Activated T-helper 2 cell treated with anti-CD3 and anti-CD28 coated beads, Interferon-gamma antibody, Interleukin-2, Interleukin-4, amounts not matched to agents 10 μg/mL and 5 μg/mL and 100 μg/mL, durations not matched to agents 14 hours and 24 hours and 36 hours (primary cell): ENCODE measurements at places on chromosomes 1 and 21.

DNA sequence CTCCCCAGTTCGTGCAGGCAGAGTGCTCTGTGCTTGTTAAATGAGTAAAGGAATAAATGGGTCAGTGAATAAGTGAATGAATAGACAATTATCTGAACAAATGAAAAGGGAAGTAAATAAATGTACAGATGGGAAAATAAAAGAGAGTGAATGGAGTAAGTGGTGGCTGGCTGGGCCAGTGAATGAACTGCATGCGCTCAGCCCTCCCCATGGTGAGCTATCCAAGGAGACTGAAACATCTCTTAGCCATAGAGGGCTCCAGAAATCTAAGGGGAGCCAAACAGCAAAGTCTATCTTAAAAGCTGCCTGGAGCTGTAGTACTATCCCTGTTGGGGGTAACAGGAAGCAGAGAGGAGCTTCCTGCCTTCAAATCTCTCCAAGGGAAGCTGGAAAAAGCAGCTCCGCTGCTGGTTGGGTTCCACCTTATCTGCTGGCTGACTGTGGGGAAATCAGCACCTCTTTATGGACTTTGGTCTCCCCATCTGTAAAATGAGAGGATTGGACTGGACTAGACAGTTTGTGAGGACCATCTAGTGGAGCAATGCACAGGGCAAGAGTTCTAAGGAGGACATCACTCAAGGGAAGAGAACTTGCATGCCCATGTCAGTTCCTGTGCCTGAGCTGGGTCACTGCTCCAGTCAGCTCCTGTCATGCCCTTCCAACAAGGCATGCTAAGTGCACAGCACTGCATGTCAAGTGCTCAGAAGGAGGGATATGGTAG is 77.9 kb downstream of the TRABD2B start:
- no peaks in the 10 kb centered on the region for H3K36me3 ChIP-seq
- H3K4me3 ChIP-seq: no peak overlapping the region
- H3K4me1 ChIP-seq: no peaks in the 10 kb centered on the region
- no peak overlapping the region for H3K27ac ChIP-seq

DNA sequence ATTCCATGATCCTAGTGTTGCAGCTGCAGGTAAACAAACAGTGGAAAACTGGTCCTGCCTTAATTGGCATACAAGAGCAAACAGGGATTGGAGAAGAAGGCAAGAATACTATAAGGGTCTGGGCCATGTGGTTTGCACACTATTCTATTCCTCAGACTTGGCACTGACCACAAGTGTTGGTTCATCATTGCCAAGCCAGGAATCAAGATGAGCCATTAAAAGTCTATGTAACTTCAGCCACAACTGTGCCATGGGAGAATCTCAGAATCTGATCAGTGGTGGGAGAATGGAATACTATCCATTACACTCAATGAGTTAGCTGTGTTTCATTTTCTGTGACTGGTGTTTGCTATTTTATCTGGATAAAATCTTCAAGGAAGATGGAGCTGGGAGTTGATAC is 26.2 kb upstream of the FCER1A start:
- H3K36me3 ChIP-seq: no peaks in the 10 kb centered on the region
- no peak for DNase-seq
- no peak overlapping the region for H3K27ac ChIP-seq
- no peaks in the 10 kb centered on the region for H3K4me1 ChIP-seq
- H3K4me3 ChIP-seq: no peak overlapping the region
- no peaks in the 10 kb centered on the region for H3K27me3 ChIP-seq

DNA sequence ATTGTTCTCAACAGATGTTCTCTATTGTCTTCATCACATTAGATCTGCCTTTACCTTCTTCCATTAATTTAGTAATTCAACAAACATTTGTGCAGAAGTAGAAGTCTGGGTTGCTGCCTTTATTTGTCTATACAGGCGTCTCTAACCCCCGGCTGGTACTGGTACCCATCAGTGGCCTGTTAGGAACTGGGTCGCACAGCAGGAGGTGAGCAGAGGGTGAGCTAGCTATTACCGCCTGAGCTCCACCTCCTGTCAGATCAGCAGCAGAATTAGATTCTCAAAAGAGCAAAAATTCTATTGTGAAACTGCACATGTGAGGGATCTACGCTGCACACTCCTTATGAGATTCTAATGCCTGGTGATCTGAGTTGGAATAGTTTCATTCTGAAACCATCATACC is 12.9 kb upstream of the EDEM3 start:
- no peak overlapping the region for H3K27ac ChIP-seq
- no peak for DNase-seq
- no peaks in the 10 kb centered on the region for H3K36me3 ChIP-seq
- H3K27me3 ChIP-seq: peaks cover 30% of the 10 kb centered on the region
- no peaks in the 10 kb centered on the region for H3K4me1 ChIP-seq
- no peak overlapping the region for H3K4me3 ChIP-seq

- DNase-seq: no peak
- H3K4me3 ChIP-seq: no peak overlapping the region
- H3K27me3 ChIP-seq: no peaks in the 10 kb centered on the region
- no peak overlapping the region for H3K27ac ChIP-seq
- peaks cover 2% of the 10 kb centered on the region for H3K36me3 ChIP-seq
Observed at GRCh38 chr1:38283696-38284470, 237.3 kb upstream of the POU3F1 start.

DNA sequence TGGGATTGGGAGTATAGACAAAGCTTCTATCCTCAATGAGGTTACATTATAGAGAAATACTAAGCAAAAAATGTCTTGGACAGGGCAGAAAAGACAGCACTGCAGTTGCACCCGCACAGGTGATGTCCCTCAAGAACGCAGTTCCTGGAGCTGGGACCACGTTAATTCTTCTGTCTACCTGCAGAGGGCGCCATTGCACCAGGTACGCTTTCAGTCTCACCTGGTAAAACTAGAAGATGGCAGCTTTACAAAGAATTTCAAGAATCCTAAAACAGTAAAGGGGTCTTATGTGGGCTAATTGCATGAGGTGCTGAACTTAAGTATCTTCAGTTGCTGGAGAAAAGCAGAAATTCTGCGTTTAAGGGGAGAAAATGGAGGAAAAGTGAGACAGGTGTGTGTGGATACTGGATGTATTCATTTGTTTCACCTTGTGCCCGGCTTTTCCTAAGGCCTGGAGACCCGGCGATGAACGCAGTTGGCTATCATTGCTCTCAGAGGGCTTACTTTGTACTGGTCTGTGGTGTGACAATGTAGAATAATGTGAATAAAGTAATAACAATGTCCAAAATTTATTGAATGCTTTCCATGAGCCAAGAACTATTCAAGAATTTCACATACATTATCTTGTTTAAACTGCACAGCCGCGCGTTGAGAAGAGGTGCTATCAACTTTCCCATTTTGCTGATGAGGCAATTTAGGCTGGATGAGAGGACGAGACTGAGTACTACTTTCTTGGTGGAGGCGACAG is 276.3 kb upstream of the GREM2 start:
- H3K27ac ChIP-seq: no peak overlapping the region
- H3K4me3 ChIP-seq: no peak overlapping the region
- H3K36me3 ChIP-seq: no peaks in the 10 kb centered on the region

- no peaks in the 10 kb centered on the region for H3K27me3 ChIP-seq
- peak overlapping the region; percentile 96 for H3K27ac ChIP-seq
- DNase-seq: no peak
- H3K4me1 ChIP-seq: peaks cover 50% of the 10 kb centered on the region
- peak overlapping the region; percentile 99 for H3K4me3 ChIP-seq
- H3K36me3 ChIP-seq: peaks cover 47% of the 10 kb centered on the region
Observed at GRCh38 chr1:32816676-32817158, 441 bp downstream of the YARS1 start.

DNA sequence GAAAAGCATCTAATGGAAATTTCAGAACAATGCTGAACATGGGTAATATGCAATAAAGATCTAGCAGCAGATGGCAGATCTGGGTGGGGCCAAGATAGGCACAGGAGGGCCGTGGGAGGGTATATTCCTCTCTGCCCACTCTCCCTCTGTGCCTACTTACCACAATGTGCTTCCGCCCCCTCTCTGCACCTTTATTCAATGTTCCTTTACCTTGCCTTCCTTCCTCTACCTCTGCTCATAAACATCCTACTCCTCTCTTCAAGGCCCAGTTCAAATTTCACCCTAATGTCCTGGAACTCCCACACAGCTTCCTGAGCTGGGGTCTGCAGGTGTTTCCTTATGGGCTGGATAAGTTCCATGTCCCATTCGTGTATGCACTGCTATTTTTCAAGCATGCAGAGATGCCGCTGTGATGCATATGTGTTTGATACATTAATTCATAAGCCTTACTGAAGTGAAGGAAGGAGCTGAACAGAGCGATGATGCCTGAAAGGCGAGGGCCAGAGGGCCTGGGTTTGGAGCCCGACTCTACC is 65.6 kb upstream of the EDEM3 start:
- peaks cover 6% of the 10 kb centered on the region for H3K4me1 ChIP-seq
- H3K36me3 ChIP-seq: peaks cover 67% of the 10 kb centered on the region
- no peak overlapping the region for H3K4me3 ChIP-seq

DNA sequence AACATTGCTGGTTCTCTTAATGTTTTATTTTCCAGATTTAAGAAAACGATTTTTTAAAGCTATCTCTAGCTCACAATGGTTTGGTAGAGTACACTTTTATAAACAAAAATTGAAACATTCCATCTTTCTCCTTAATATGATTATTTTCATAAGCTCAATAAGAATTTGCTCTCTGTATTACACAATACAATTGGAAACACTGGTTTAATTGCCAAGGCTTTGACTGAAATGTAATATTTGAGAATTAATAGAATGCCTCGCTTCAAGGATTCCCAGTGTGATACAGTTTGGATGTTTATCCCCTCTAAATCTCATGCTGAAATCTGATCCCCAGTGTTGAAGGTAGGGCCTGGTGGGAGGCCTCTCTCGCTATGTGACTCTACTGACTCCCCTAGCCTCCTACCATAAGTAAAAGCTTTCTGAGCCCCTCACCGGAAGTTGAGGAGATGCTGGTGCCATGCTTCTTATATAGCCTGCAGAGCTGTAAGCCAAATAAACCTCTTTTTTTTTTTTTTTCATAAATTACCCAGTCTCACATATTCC is 67.4 kb downstream of the DDAH1 start:
- no peaks in the 10 kb centered on the region for H3K27me3 ChIP-seq
- DNase-seq: no peak
- no peak overlapping the region for H3K4me3 ChIP-seq
- H3K27ac ChIP-seq: no peak overlapping the region
- no peaks in the 10 kb centered on the region for H3K36me3 ChIP-seq
